ENCODE measurements at places on chromosomes 3 and 15. TPM values are rescaled to one million over a fixed set of nuclear protein-coding genes. Genes with fewer than 3 reads are reported as not detected.

SPINT1 gene
- 0.82 TPM for total RNA-seq

CAPN3 gene
- 0.80 TPM for total RNA-seq

LIPH gene
- 5.1 TPM for total RNA-seq

WDR72 gene
- 5.9 TPM for total RNA-seq

ITIH4 gene
- total RNA-seq, result 0.44 TPM

SAXO2 gene
- 2.2 TPM for total RNA-seq

PCSK6 gene
- 12.1 TPM for total RNA-seq

ZNF80 gene
- not detected for total RNA-seq
